Activated CD4-positive, alpha-beta T cell treated with anti-CD3 and anti-CD28 coated beads, Interleukin-2, amount 10 ng/mL, durations not matched to agents 7 days and 5 days (primary cell): ENCODE measurements at places on chromosomes 2 and 18. TPM values are rescaled to one million over a fixed set of nuclear protein-coding genes. Genes with fewer than 3 reads are reported as not detected.
A peak's percentile ranks its signal among the peaks of the same experiment; 100 is the strongest.

DNA sequence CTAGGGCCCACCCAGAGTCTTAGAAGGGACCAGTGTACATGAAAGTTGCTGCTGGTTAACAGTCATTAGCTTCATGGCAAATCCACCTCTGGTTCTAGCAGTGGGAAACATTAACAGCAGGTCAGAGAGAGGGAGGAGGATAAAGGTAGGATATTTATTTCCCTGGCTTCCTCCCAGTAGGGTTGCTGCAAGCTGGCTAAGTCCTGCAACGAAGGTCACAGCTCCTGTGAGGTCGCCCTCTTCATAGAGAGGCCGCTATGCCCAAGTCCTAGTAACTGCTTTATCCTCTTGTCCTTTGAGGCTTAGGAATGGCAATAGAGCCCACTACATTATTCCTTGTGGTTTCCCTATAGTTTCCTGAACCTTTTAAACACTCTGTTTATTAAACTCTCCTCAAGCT is 84.0 kb upstream of the ACSL3 start:
- no peaks in the 10 kb centered on the region for H3K36me3 ChIP-seq
- H3K27me3 ChIP-seq, result peaks cover 20% of the 10 kb centered on the region
- no peak overlapping the region for H3K4me3 ChIP-seq

- DNase-seq, result no peak
- H3K4me1 ChIP-seq, result peaks cover 8% of the 10 kb centered on the region
- H3K27me3 ChIP-seq, result peaks cover 7% of the 10 kb centered on the region
- no peak overlapping the region for H3K27ac ChIP-seq
Measured at GRCh38 chr2:168403736-168404135, 52.3 kb upstream of the CERS6 start.

GRCh38 chr2:234375176-234375880 is 121.6 kb downstream of the ARL4C start:
- peaks cover 4% of the 10 kb centered on the region for H3K36me3 ChIP-seq
- no peak for DNase-seq
- no peaks in the 10 kb centered on the region for H3K27me3 ChIP-seq

DNA sequence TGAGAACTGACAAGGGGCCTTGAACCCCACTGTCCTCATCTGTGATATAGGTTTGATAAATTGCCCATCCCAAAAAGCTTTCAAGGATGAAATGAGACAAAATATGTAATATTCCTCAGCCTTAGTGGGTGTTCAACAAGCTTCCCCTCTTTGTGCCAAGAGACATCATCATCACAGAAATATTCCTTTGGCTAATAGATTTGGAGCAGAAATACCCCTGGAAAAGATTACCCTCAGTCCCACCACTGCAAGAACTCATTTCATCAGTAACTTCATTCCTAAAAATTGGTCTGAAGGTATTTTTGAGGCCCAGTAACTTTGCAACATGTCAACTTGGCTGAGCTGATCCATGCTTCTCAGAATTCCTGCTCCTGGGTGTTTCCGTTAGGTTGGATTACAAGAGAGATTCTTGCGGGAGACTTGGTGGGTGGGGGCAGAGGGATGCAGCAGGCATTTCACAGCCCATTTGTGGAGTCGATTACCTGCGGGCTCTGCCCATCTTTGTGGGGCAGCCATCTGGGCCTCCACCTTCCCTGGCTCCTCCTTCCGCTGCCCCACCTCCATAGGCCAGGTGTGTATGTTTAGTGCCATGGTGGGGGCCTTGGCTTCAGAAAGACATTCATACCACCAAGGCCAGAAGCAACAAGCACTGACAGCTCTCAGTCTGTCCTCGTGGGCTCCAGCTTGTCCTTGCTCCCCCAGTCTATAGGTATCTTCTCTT is 263.9 kb downstream of the GLI2 start:
- no peaks in the 10 kb centered on the region for H3K36me3 ChIP-seq
- H3K27ac ChIP-seq, result no peak overlapping the region
- H3K4me1 ChIP-seq, result no peaks in the 10 kb centered on the region
- peaks cover 4% of the 10 kb centered on the region for H3K27me3 ChIP-seq

DNA sequence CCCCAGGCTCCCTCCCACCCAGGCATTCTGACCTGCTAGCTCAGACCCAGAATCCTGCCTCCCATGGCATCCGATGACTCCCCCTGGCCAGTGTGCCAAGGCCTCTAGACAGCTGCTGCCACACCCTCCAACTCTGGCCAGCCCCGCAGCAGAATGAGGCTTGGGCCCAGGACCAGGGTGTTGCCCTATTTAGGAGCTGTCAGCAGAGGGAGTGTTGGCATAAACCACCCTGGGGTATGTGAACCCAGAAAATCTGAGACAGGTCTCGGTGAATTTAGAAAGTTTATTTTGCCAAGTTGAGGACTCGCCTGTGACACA is 134.3 kb downstream of the KLHL29 start:
- no peaks in the 10 kb centered on the region for H3K36me3 ChIP-seq
- peaks cover 21% of the 10 kb centered on the region for H3K27me3 ChIP-seq
- H3K4me1 ChIP-seq, result peaks cover 3% of the 10 kb centered on the region

PIEZO2 gene
- total RNA-seq, result not detected

EPB41L3 gene
- total RNA-seq, result 14.0 TPM

TEX261 gene
- total RNA-seq, result 69.0 TPM

DNA sequence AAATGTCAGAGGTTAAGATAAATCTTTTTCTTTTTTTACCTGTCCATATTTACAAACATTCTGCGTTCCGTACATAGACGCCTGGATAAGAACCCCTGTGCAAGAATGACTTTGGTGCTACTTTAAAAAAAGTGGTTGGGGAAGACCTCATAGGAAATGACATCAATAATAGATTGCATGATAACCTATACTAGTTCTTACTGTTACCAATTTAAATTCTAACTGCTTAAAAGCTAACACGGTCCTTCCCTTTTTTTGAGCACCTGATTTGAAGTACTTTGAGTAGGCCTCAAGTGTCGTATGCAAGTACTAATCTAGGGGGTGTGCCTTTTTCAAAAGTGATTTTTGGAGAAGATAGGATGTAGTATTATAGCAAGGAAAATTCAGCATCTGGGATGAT is 2.1 kb downstream of the SLC39A10 start:
- H3K36me3 ChIP-seq, result peaks cover 44% of the 10 kb centered on the region
- DNase-seq, result peak; percentile 36
- H3K4me1 ChIP-seq, result peaks cover 35% of the 10 kb centered on the region
- H3K27ac ChIP-seq, result peak overlapping the region; percentile 99
- peaks cover 2% of the 10 kb centered on the region for H3K27me3 ChIP-seq

GRCh38 chr2:101355401-101356054 is 31.8 kb downstream of the CREG2 start:
- H3K4me1 ChIP-seq, result peaks cover 20% of the 10 kb centered on the region
- peaks cover 2% of the 10 kb centered on the region for H3K27me3 ChIP-seq
- DNase-seq, result no peak
- peak overlapping the region; percentile 15 for H3K27ac ChIP-seq

GRCh38 chr2:207883002-207883780 is 113.5 kb upstream of the FZD5 start:
- no peaks in the 10 kb centered on the region for H3K4me1 ChIP-seq
- DNase-seq, result no peak
- H3K27ac ChIP-seq, result no peak overlapping the region
- no peak overlapping the region for H3K4me3 ChIP-seq
- no peaks in the 10 kb centered on the region for H3K36me3 ChIP-seq

DNA sequence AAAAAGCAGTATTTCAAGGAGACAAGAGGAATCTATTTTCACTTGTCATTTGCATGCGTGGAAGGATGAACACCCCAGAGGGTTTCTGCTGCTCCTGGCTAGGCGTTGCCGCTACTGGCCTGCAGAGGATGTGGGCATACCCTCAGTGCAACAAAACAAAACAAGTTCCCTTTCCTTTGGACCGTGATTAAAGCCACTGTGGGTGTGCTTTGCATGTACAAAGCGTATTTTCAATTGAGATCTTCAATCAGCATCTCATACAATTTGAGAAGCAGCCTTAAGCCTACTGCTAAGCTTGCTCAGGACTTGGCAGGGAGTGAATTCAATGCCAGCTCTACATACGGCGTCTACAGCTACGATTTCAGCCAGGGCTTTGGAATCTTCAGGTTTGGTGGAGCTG is 298.4 kb downstream of the LPIN1 start:
- H3K4me3 ChIP-seq, result peak overlapping the region; percentile 26
- no peaks in the 10 kb centered on the region for H3K27me3 ChIP-seq
- H3K36me3 ChIP-seq, result peaks cover 14% of the 10 kb centered on the region
- DNase-seq, result peak; percentile 76
- peaks cover 44% of the 10 kb centered on the region for H3K4me1 ChIP-seq
- peak overlapping the region; percentile 84 for H3K27ac ChIP-seq

DNA sequence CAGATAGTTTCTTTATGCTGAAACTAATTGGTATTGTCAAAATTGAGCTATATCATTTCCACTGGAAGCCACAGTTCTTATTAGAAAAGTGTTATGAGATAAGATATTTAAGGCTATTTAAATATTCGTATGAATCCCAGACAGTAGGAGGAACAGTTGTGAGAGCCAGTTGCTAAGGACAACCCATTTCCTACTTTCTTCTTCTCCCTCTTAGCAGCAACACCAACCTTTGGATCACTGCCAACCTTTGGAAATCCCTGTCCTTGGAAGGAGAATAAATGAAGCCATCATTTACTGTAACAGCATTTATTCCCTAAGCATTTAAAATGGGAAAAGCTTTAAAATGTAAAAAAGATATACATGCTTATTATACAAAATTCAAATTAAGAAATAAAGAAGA is 85.8 kb downstream of the PLCL1 start:
- H3K27me3 ChIP-seq, result no peaks in the 10 kb centered on the region
- no peak overlapping the region for H3K27ac ChIP-seq
- no peak for DNase-seq

GRCh38 chr2:120481446-120482194 is 135.7 kb downstream of the INHBB start:
- DNase-seq, result no peak
- H3K36me3 ChIP-seq, result no peaks in the 10 kb centered on the region
- no peaks in the 10 kb centered on the region for H3K4me1 ChIP-seq
- no peak overlapping the region for H3K4me3 ChIP-seq

- H3K27me3 ChIP-seq, result no peaks in the 10 kb centered on the region
- no peak within 1 kb of the TSS for H3K4me3 ChIP-seq
- H3K36me3 ChIP-seq, result peaks cover 4% of the 10 kb centered on the region
- no peak within 1 kb of the TSS for H3K27ac ChIP-seq
- H3K4me1 ChIP-seq, result peaks cover 19% of the 10 kb centered on the region
Measured at GRCh38 chr2:96138179-96139145, at the start of gene ASTL. ASTL (minus strand) TSS chr2:96138502; CDS start chr2:96138436, 66 bp downstream.

DNA sequence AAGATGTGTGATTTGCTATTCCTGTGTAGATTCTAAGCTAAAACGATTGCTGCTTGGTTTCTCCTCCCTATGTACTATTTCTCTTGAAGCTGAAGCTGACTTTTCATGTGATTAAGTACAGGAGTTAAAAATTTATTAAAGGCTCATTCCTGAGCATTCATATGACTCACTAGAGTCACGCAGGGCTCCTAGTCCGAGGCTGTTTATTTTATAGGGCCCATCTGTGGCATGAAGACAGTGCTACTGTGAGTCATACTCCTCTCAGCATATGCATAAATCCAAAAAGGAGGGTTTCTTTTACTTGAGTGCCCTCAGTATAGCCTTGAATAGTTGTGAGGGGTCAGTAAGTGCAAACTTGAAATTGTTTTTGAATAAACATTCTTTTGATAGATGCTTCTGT is 378.8 kb downstream of the PTPRM start:
- no peaks in the 10 kb centered on the region for H3K36me3 ChIP-seq
- H3K27ac ChIP-seq, result no peak overlapping the region
- no peak for DNase-seq
- no peaks in the 10 kb centered on the region for H3K27me3 ChIP-seq

DNA sequence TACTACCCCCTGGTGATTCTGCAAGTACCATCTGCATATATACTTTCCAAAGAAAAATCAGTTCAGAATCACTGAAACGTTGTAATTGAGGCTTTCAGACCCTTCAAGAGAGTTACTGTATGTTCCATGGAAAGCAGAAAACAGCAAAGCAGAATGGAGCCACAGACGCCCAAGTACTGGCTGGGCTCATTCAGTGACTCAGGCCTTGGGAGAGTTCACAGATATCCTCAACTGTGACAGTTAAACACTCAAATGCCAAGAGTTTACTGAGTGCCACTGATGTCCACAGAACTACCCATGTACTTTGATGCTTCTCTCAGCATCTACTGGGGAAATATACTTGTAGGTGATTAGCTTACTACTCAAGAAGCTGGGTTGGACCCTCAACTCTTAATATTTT is 303.4 kb downstream of the TCF4 start:
- no peak overlapping the region for H3K4me3 ChIP-seq
- no peak for DNase-seq
- H3K4me1 ChIP-seq, result no peaks in the 10 kb centered on the region
- no peaks in the 10 kb centered on the region for H3K36me3 ChIP-seq
- no peak overlapping the region for H3K27ac ChIP-seq

- no peaks in the 10 kb centered on the region for H3K4me1 ChIP-seq
- peaks cover 4% of the 10 kb centered on the region for H3K27me3 ChIP-seq
- H3K27ac ChIP-seq, result no peak overlapping the region
- no peak for DNase-seq
- H3K4me3 ChIP-seq, result no peak overlapping the region
Measured at GRCh38 chr2:199499005-199499404, 41.3 kb upstream of the SATB2 start.

TAF4B gene
- 11.7 TPM for total RNA-seq

GRCh38 chr2:179377296-179377695 is 112.7 kb upstream of the SESTD1 start:
- no peaks in the 10 kb centered on the region for H3K36me3 ChIP-seq
- peaks cover 6% of the 10 kb centered on the region for H3K27me3 ChIP-seq
- H3K27ac ChIP-seq, result no peak overlapping the region
- DNase-seq, result no peak
- no peaks in the 10 kb centered on the region for H3K4me1 ChIP-seq
- no peak overlapping the region for H3K4me3 ChIP-seq

GRCh38 chr2:48343571-48344440 is 186.1 kb upstream of the STON1 start:
- peaks cover 51% of the 10 kb centered on the region for H3K4me1 ChIP-seq
- H3K4me3 ChIP-seq, result peak overlapping the region; percentile 51
- peak; percentile 36 for DNase-seq
